Neuronal stem cell (in vitro differentiated cells): ENCODE measurements at places on chromosomes 2 and 18.

- DNase-seq, result no peak
Observed at GRCh38 chr18:13614641-13615288, 111.6 kb downstream of the FAM210A start.

DNA sequence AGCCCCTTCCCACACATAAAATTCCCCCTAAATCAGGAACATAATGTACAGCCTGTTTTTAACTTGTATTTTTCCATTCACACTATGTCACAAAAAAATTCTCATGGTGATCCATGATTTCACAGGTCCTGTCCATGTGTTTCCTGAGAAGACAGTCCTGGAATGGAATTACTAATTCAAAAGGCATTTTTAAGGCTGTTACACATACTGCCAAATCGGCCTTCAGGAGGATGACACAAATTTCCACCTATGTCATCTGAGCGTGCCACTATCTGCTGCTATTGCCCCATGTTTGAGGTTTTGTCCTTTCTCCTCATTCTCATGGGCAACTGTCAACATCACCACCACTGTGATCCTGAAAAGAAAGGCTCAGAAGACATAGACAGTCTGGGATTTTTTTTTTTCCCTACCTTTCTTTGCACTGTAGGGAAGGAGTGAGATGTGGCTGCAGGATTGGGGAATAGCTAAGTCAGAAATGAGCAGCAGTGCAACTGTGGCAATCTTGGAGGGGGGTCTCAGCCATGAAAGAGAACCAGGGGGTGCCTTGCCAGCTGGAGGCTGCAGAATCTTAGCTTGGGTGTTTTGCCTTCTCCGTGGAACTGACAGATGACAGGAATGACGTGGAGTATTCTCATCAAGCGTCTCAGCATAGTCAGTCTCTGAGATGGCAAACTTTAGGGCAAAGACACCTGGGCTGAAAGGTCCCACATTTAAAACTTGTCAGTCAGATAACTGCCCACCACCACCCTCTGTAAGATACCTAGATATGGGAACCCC, 73.4 kb downstream of the MARCHF4 start:
- no peak for DNase-seq

- DNase-seq, result no peak
Observed at GRCh38 chr2:132877923-132878322, 207.9 kb upstream of the LYPD1 start.

DNA sequence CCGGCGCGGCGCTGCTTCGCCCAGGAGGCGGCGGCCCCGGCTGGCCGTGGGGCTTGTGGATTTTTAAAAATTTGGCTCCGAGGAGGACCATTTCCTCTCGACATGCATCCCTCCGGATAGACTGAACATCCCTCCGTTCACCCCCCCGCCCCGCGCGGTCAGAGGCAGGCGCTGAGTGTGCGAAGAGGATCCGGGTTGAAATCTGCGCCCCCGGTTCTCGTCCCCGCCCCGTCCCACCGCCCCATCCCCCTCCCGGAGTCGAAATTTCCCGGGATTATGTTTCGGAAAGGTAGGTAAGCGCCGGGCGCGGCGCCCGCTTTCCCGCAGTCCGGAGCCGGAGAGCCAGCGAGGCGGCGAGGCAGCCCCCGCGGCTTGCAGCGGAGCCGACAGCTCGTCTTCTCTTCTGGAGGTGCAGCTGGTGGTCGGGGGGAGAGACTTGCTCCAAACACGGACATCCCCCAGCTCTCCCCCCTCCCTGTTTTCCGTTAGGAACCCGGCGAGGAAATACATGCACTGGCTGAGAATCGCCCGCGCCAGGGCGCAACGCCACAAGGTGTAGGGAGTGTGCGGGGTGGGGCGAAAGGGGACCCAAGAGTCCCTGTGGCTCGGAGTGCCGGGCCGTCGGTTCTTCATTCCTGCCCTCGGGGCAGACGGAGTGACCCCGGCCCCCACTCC, at the start of gene PRKCE:
Gene PRKCE, plus strand, starts transcription at position 261 of the 675 bp plus-strand sequence.
- DNase-seq, result no peak

GRCh38 chr2:217611626-217612127, 391.1 kb downstream of the TNS1 start:
- DNase-seq, result no peak

- no peak for DNase-seq
Observed at GRCh38 chr2:45705233-45705632, 53.8 kb downstream of the PRKCE start.

GRCh38 chr2:37906131-37906530, 19.0 kb upstream of the RMDN2 start:
- no peak for DNase-seq

- no peak for DNase-seq
Observed at GRCh38 chr18:75160364-75160763, 48.6 kb downstream of the PTGR3 start.

GRCh38 chr2:10647441-10647840, 42.3 kb downstream of the NOL10 start:
- no peak for DNase-seq

- no peak for DNase-seq
Observed at GRCh38 chr2:204110338-204110741, 173.8 kb downstream of the ICOS start.

DNA sequence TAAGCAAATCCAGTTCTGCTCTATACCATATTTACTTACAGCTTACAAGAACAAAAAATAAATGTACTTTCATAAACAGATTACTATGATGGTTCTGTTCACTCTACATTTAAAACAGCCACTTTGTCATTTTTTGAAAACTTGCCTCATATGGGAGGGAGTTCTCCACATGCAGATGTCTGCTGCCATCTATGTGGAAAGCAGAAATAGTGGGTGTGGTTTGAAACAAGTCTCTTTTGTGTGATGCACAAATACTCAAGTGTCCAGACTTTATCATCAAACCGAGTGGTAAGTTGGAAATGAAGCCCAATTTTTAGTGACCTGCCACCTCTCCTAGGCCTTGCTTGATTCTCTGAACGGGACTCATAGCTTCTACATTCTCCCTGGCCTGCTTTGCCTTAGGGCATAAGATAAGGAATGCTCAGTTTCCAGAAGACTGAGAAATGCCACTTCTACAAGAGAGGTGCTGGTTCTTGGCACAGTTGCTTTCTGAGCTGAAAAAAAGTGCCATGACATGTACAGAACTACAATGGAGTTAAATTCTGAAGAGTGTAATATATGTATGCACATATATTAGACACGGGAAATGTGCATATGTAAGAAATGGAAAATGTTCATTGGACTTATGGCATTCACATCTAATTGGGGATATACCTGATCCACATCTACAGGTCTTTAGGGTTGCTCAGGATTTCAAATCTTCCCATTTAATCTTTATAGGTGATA, 221.0 kb downstream of the SLC8A1 start:
- DNase-seq, result no peak

DNA sequence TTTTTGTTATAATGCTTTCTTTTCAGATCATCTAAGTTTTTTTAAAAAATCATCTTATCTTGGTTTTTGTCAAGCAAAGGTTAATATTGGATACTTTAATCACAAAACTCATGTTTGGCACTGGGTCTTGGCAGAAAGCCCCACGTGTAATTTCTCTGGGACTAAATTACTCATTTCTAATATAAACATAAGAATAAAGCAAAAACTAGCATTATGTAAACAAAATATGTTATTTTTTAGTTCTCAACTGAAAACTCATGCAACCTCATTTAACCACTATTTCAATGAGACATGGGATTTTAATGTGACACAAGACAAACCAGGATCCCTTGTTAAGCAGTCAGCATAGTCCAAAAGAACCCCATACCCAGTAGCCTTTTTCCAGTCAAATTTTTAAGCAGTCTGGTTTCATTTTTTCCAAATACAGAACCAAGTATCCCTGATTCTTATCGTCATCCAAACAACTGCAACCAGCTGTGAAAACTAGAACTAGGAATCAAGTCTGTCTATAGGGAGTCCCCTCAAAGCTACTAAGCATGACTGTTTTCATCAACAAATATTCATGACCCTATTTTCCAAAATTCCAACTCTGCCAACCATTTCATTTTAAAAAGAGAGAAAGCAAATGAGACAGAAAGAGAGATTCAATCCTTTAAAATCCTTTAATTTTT, 27.1 kb downstream of the PID1 start:
- no peak for DNase-seq

DNA sequence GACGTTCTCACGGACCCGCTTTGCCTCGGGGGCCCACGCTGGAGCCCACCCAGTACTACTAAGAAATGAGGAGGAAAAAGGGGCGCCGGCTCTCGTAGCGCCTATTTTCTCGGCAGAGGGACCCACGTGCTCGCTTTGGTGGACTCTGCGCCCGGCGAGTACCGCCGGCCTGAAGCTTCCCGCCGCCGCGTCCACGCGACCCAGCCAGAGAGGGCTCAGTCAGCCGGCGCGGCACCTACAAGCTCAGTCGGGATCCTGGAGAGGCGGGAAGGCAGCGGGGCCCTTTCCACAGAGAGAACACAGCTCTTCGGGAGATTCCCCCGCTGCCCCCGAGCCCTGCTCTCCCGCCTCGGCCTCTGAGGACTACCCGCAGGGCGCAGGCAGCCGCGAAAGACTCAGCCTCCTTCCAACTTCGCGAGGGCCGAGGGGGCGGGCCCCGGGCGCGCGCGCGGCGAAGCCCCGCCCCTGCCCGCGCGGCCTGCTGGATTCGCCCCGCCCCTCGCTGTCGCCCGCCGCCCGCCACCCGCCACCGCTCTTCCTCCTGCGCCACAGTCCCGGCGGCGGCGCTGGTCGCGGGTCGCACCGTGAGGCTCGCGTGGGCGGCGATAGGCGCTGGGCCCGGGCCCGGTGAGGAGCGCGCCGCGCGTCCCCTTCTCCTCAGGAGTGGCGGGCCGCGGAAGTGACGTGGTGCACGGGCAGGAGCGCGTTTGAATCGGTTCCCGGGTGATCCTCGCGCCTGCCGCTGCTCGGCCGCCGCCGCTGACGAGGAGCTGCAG, at the start of gene SMCHD1:
Gene SMCHD1, plus strand, starts transcription at position 549 of the 776 bp plus-strand sequence. CDS start 350 bp downstream, outside the sequence.
- DNase-seq, result peak; percentile 83

DNA sequence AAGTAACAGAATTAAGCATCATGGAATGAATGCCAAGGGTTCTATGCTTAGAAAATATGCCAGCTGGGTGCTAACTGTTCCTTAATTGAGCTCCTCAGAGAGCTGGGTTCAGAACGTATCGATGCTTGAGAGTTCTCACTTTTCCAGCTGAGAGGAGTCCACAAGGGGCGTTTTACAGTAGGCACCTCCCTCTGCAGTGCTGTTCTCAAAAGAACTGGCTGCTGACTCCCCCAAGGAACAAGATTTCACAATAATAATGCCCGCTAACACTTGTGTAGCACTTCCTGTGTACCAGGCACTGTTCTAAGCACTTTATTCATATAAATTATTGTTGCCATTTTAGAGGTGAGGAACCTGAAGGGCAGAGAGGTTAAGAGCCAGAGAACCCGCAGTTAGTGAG, 18.1 kb upstream of the TMEM237 start:
- no peak for DNase-seq
